NAMALWA (cell line): ENCODE measurements at places on chromosomes 5 and 9.
A peak's percentile ranks its signal among the peaks of the same experiment; 100 is the strongest.

DNA sequence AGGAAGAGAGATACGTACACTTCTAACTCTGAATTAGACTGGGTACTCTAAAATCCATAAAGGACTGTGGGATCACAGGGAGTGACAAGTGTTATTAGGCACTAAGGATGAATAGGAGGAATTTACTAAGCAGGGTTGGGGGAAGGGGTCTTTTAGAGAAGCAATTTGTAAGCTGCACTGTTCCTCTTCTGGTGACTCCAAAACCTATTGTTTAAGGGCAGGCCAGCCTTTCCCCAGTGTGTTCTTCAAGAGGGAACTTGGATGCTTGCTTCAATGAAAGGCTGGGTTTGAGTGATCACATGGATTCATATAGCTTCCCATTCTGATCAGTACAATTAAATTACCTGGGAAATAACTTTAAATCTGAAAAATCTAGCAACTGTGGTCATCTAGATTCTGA is 71.8 kb downstream of the STX17 start:
- no peak for DNase-seq

DNA sequence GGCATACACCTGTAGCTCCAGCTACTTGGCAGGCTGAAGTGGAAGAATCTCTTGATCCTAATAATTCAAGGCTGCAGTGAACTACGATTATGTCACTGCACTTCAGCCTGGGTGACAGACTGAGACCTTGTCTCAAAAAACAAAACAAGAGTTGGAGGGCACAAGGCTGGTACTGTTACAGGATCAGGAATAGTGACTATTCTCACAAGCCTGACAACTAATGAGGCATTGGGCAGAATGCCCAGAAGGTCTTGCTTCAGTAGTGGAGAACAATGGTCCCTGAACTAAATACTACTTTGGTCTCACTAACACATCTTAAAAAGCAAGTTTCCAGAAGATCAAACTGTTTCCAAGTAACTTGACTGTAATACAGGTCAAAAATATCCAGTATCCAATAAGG is 182.9 kb upstream of the RFX3 start:
- no peak for DNase-seq

DNA sequence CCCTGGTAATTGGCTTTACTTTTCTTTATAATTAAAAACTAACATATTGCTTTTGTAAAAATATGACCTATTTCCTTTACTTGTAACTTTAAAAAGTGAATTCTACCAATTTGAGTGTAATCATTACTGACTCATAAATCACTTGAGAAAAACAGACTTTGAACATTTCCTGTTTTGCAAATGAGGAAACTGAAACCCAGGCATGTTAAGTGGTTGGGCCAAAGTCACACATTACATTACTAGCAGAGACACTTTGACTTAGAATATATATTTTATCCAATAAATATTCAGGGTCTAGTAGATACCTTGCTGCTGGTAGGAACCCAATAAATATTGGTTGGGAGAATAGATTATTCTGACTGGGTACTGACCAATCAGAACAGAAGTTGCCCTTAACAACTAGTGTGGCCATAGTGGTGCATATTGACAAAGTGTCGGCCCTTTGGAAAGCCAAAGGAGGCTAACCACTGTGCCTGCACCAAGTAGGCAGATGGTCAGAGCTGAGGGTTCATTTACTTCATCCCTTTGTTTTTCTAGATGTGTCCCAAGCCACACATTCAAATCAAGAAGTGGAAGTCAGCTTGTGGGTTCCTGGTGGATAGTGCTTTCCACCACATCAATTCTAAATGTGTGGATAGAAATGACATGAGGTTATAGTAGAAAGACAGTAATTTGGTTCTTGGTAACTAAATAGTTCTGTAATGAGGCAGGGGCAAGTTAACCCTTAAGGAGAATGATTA is 365.1 kb upstream of the RIOK2 start:
- DNase-seq, result peak; percentile 7

DNA sequence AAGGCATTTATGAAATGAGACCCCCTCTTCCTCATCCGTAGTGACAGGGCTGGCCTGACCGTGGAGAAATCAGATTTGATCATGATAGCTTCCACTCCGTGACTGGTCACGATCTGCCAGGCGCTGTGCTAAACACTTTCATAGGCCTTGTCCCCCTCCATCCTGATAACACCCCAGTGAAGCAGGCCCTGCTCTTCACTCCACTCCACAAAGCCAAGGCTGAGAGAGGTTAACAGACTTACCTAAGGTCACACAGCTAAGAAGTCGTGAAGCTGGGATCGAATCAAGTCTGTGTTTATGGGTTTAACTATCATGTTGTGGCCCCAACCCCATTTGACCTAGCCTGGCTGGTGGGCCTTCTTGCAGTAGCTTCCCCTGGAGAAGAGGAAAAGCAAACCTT is 53.3 kb upstream of the IL17B start:
- DNase-seq, result no peak

DNA sequence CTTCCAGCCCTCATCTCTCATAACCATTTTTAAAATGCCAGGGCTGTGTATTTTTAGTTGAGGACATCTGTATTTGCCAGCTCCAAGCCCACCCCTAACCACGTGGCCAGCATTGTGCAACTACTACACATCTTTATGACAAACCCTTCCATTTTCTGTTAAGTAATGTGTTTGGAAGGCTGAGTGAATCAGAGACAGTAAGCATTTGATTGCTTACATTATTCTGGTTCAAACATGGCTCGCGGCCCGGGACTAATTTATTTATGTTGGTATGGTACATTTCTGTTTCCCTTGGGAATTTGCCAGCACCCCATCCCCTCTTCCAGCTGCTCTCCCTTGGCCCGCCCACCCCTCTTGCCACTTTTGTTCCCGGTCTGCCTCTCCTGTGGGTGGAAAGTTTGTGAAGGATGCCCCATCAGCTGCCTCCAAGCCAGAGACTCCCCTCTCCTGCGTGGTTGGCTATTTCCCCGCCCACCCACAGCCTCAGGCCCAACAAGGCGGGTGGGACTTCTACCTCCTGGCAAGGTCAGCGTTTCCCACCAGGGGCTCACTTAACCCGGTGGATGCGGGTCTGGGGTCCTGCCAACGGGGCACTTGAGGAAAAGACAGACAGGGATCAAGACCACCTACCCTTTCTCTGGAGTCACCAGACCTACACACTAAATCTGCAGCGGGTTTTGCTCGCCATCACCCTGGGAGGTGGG is 162.2 kb downstream of the HSD17B3 start:
- DNase-seq, result no peak
